ENCODE measurements at places on chromosomes 4 and X. TPM values are rescaled to one million over a fixed set of nuclear protein-coding genes. Genes with fewer than 3 reads are reported as not detected.

- H3K4me1 ChIP-seq, result no peaks in the 10 kb centered on the region
- H3K4me3 ChIP-seq, result no peak overlapping the region
- no peaks in the 10 kb centered on the region for H3K27me3 ChIP-seq
- H3K27ac ChIP-seq, result no peak overlapping the region
Measured at GRCh38 chrX:49110417-49110816, 13.1 kb downstream of the GPKOW start.

- no peak overlapping the region for H3K4me3 ChIP-seq
- peaks cover 8% of the 10 kb centered on the region for H3K36me3 ChIP-seq
- H3K4me1 ChIP-seq, result peaks cover 15% of the 10 kb centered on the region
- no peaks in the 10 kb centered on the region for H3K27me3 ChIP-seq
Measured at GRCh38 chr4:173288296-173288695, 45.9 kb downstream of the HMGB2 start.

DNA sequence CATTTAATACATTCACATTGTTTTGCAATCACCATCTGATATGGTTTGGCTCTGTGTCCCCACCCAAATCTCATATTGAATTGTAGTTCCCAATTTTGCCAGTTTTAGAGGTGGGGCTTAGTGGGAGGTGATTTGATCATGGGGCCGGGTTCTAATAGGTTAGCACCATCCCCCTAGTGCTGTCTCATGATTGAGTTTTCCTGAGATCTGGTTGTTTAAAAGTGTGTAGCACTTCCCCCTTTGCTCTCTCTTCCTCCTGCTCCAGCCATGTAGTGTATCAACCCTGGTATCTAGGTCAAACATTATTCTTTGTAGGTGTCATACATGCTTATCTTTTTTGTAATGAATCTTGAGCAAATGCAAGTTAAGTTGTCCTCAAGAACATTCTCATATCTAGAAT is 83.3 kb upstream of the KIT start:
- no peak overlapping the region for H3K4me3 ChIP-seq
- no peaks in the 10 kb centered on the region for H3K36me3 ChIP-seq
- no peak for DNase-seq
- H3K4me1 ChIP-seq, result peaks cover 7% of the 10 kb centered on the region
- H3K27ac ChIP-seq, result no peak overlapping the region

- DNase-seq, result no peak
- no peaks in the 10 kb centered on the region for H3K4me1 ChIP-seq
Measured at GRCh38 chrX:6225911-6226595, 2.6 kb downstream of the NLGN4X start.

GRCh38 chrX:34813618-34814017 is 129.0 kb upstream of the FAM47B start:
- H3K4me1 ChIP-seq, result no peaks in the 10 kb centered on the region
- H3K27ac ChIP-seq, result no peak overlapping the region
- H3K36me3 ChIP-seq, result no peaks in the 10 kb centered on the region
- no peak for DNase-seq

GRCh38 chrX:37847733-37848197 is 394 bp upstream of the DYNLT3 start:
- H3K4me3 ChIP-seq, result peak overlapping the region; percentile 50
- H3K4me1 ChIP-seq, result peaks cover 10% of the 10 kb centered on the region
- no peak for DNase-seq
- H3K27ac ChIP-seq, result no peak overlapping the region
- no peaks in the 10 kb centered on the region for H3K27me3 ChIP-seq

- no peak overlapping the region for H3K4me3 ChIP-seq
- no peaks in the 10 kb centered on the region for H3K36me3 ChIP-seq
- no peak for DNase-seq
- H3K4me1 ChIP-seq, result no peaks in the 10 kb centered on the region
Measured at GRCh38 chr4:146458594-146458993, 63.1 kb downstream of the SLC10A7 start.

GRCh38 chrX:3651277-3651676 is 62.2 kb downstream of the PRKX start:
- no peak overlapping the region for H3K4me3 ChIP-seq
- no peak for DNase-seq
- H3K4me1 ChIP-seq, result no peaks in the 10 kb centered on the region
- no peaks in the 10 kb centered on the region for H3K27me3 ChIP-seq
- peaks cover 51% of the 10 kb centered on the region for H3K36me3 ChIP-seq

DNA sequence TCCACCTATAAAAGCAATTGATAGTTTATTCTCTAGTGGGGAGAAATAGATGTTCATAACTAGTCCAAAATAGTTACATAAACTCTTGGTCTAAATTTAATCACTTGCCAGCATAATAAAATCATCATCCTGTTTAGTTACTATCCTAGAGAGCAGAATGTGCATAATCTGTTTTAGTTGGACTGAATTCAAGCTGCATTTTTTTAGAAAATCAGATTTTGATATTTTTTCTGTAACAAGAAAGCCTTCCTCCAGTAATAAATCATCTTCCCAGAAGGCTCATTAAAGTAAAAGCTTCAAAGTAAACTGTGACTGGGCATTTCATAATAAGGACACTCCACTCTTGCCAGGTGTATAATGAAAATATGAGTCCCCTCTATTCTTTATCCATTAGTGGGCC is 453.1 kb downstream of the TRAM1L1 start:
- H3K4me1 ChIP-seq, result no peaks in the 10 kb centered on the region
- H3K27ac ChIP-seq, result no peak overlapping the region
- no peak for DNase-seq
- H3K4me3 ChIP-seq, result no peak overlapping the region

DNA sequence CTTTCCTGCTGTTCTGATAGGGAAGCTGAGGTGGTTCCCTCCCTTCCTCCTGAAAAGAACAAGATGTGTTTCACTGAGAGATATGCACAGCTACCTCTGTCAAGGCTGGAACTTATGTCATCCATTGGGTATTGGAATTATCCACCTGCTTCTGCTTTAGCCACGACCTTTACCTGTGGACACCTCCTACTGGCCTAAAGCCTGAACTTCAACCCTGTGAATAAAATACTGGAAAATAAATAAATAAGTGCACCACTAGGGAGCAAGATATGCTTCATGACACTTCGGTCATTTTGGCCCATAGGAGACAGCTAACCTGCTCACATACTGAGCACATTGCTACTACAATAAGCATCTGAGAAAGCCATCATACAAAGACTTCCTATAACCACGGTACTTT is 419.9 kb upstream of the NWD2 start:
- H3K27ac ChIP-seq, result no peak overlapping the region
- H3K4me3 ChIP-seq, result no peak overlapping the region
- no peaks in the 10 kb centered on the region for H3K36me3 ChIP-seq
- no peaks in the 10 kb centered on the region for H3K27me3 ChIP-seq
- H3K4me1 ChIP-seq, result no peaks in the 10 kb centered on the region
- DNase-seq, result peak; percentile 21

DNA sequence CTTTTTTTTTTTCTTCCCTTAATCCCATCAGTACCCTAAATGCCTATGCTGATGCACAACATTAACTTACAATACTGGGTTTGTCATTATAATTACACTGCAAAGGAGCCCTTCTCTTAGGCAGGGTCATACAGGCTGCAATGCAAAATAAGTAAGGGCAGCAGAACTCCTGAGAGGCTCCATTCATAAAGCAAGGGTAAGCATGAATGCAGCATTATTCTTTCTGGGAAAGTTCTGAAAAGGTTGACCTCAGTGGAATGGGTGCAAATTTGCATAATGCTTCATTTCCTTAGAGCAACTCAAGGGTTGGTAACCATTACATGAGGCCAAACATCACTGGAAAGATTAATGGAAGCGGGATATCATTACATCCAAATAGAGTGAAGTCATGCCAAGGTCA is 789.2 kb downstream of the KLHL13 start:
- H3K27me3 ChIP-seq, result no peaks in the 10 kb centered on the region
- H3K27ac ChIP-seq, result no peak overlapping the region
- no peaks in the 10 kb centered on the region for H3K4me1 ChIP-seq
- no peaks in the 10 kb centered on the region for H3K36me3 ChIP-seq
- H3K4me3 ChIP-seq, result no peak overlapping the region
- DNase-seq, result no peak

DNA sequence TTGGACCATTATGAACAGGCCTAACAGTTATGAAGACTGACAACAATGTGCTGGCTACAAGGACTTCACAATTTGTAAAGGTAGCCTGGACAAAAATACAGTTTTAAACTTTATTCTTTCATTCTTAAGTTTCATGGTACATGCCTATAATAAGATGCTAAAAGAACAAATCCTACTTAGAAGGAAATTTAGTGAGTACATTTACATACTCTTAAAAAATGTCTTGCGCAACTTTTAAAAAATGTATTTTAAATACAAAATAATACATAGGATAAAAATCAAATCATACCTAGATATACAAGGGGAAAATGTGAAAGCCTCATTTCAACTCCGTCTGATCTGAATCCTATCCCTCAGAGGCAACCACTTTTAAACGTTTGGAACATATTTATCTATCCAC is 200.7 kb upstream of the SPIN4 start:
- H3K4me3 ChIP-seq, result no peak overlapping the region
- no peak for DNase-seq
- H3K36me3 ChIP-seq, result no peaks in the 10 kb centered on the region
- no peaks in the 10 kb centered on the region for H3K27me3 ChIP-seq

- H3K27me3 ChIP-seq, result no peaks in the 10 kb centered on the region
- no peak overlapping the region for H3K4me3 ChIP-seq
- no peaks in the 10 kb centered on the region for H3K36me3 ChIP-seq
- DNase-seq, result no peak
- H3K27ac ChIP-seq, result no peak overlapping the region
Measured at GRCh38 chr4:116055857-116056827, 942.7 kb upstream of the NDST4 start.

DNA sequence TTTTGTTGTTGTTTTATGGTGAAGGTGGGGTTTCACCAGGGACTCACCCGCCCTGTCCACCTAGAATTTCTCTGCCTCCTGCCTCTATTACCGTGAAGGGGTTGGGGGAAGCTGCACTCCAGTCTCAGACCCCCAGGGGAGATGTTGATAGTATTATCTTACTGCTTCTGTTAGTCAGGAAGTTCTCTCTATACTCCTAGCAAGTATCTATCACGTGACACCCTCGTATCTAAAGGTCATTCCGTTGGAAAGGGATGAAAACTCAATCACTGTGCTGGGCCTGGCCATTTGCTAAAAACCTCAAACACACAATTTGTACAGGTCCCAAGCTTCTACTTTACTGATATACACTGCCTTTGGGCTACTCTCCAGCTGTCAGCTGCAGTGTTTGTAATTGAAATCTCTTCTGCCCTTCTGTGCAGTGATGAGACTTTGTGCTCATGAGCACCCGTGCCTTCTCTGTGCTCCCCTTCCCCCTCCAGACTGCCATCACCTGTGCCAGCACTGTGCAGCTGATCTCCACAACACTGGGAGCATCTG is 188.5 kb upstream of the ANXA3 start:
- no peaks in the 10 kb centered on the region for H3K36me3 ChIP-seq
- H3K4me3 ChIP-seq, result no peak overlapping the region
- no peak overlapping the region for H3K27ac ChIP-seq
- DNase-seq, result no peak
- H3K4me1 ChIP-seq, result no peaks in the 10 kb centered on the region

DNA sequence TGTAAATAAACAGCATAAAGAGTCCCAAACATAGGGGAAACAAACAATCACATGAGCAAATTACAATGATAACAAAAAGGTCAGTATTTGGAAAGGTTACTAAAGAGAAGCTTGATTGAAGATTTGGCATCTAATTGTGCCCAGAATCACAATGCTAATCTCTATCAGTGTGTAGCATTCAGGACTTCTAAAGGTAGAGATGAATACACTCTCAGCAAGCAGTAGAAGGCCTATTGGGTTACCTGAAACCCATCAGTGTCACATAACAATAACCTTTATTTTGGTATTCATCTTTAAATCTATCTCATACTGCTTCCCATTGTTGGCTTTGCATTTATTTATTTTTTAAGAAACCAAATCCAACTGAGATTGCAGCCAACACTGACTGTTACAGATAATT is 319.5 kb downstream of the ACTRT1 start:
- H3K4me1 ChIP-seq, result no peaks in the 10 kb centered on the region
- H3K36me3 ChIP-seq, result no peaks in the 10 kb centered on the region
- H3K4me3 ChIP-seq, result no peak overlapping the region
- no peaks in the 10 kb centered on the region for H3K27me3 ChIP-seq

DNA sequence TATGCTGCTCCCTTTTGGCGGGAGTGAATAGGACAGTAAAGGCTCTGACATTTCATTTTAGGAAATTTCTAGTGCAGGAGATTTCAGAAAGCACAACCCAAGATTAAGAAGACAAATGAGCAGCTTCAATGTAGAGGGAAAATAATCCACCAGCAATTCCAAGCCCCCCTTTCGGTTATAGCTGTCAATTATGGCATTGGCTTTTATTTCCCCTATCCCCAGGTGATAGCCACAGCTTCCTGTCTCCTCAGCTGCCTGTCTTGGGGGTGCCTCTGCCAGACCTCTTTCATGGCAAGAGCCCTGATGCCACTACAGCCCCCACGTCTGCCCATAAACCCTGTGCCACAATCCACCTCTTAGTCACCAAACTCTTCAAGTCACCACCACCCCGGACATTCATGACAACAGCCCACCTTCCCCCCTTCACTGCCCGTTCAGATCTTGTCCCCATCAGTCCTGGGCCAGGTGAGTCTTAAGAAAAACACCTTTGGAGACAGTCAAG is 48.4 kb upstream of the CLNK start:
- no peaks in the 10 kb centered on the region for H3K27me3 ChIP-seq
- no peak overlapping the region for H3K27ac ChIP-seq
- no peak for DNase-seq
- H3K36me3 ChIP-seq, result no peaks in the 10 kb centered on the region

GRCh38 chrX:14267216-14267615 is 237.5 kb upstream of the GEMIN8 start:
- DNase-seq, result no peak
- no peak overlapping the region for H3K4me3 ChIP-seq
- no peaks in the 10 kb centered on the region for H3K4me1 ChIP-seq
- no peaks in the 10 kb centered on the region for H3K27me3 ChIP-seq
- no peak overlapping the region for H3K27ac ChIP-seq

Gene LDB2
- total RNA-seq, result 0.36 TPM

Gene UVSSA
- 12.4 TPM for total RNA-seq

Gene CXCL13
- total RNA-seq, result not detected

Gene SYTL5
- 0.09 TPM for total RNA-seq

Gene CLCN4
- 0.11 TPM for total RNA-seq

Gene PHKA2
- total RNA-seq, result 24.7 TPM
